MM.1S (cell line): ENCODE measurements at places on chromosomes 4 and X.

- peak; percentile 55 for DNase-seq
Observed at GRCh38 chrX:51459125-51459524, 37.3 kb downstream of the NUDT11 start.

DNA sequence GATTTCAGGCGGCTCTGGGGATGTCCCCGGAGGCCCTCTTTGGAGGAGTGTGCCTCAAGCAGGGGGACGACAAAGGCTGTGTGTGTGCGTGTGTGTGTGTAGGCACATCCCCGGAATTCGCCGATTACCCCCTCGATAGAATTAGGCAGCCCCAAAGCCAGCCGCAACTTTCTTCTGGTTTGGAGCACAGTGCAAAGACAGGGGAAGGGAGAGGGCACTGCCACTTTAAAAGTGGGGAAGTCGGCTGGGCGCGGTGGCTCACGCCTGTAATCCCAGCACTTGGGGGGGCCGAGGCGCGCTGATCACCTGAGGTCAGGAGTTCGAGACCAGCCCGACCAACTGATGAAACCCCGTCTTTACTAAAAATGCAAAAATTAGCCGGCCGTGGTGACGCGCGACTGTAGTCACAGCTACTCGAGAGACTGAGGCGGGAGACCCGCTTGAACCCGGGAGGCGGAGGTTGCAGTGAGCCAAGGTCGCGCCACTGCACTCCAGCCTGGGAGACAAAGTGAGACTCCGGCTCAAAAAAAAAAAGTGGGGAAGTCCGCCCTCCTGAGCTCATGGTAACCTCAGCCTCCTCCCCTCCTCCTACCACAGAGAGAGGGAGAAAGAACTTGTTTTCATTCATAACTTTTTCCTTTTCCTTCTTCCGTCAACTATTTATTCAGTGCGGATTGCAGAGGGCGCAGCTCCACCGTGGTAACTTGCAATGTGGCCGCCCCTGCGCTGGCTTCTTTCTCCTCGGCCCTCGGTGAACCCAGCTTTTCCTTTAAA, 2.4 kb downstream of the SPRY1 start:
- DNase-seq: peak; percentile 66

GRCh38 chr4:150382028-150382427, 199.9 kb upstream of the MAB21L2 start:
- DNase-seq: no peak

DNA sequence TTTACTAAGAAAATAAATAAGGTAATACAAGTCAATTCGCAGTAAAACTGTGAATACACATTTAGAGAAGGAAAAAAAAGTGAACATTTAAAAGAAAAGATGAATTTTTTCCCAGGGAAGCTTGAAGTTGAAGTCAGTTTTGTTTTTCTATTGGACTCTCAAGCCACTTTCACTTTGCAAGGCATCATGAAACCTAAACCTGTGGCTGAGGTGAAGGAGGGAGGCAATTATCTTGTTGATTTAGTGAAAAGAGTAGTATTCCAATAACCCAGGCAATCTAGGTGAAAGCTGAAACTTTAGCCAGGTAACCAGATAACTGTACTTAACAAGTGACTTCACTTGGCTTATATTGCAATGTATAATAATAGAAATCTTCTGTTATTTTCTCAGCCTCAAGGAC, 138.6 kb downstream of the HDX start:
- DNase-seq: peak; percentile 41

GRCh38 chrX:103535206-103535605, 15.9 kb upstream of the RAB40A start:
- DNase-seq: no peak

GRCh38 chr4:48131736-48132135, 2.3 kb downstream of the TXK start:
- no peak for DNase-seq

DNA sequence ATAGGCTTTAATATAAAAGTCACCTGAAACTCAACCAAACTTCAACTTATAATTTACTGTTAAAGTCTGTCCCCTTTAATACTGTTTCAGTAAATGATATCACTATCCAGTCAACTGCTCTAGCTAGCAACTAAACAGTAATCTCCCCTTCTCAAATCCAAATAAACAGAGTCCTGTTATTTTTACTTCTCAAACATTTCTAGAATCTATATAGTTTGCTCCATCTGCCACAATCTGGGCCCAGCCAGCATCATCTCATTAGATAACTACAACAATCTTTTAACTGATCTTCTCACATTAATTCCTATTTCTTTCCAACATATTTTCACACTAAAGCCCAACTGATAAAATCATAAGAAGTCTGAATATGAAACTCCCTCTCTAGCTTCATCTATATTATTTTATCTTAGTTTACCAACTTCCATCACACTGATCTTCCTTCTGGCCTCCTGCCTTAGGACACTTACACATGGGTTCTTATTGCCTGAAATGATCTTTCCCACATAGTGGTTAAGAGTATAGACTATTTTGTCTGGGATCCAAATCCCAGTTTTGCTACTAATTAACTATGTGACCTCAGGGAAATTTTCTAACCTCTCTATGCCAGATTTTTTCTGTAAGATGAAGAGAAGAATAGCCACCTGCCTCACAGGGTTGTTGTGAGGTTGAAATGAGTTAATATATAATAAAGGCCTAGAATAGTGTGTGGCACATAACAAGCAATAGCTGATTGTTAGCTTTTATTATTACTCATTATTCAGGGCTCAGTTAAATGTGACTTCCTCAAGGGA, 18.6 kb downstream of the TBCK start:
- DNase-seq: no peak

DNA sequence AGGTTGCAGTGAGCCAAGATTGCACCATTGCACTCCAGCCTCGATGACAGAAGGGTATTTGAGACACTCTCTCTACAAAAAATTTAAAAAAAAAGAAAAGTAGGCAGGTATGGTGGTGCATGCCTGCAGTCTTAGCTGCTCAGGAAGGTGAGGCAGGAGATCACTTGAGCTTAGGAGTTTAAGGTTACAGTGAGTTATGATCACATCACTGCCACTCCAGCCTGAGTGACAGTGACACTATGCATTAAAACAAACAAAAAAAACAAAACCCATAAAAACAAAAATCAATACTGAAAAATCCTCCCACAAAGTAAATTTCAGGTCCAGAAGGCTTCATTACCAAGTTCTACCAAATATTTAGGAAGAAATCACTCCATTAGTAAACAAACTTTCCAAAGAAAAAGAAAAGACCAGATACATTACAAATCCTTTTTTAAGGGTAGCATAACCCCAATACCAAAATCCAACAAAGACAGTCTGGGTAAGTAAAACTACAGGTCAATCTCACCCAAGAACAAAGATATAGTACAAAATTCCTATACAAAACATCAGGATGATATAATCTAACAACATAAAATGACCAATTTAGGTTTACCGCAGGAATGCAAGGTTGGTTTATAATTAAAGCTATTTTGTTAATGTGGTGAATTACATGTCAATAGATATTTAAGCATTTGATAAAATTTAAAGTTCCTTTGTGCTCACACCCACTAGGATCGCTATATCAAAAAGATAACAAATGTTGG, 11.7 kb downstream of the NELFA start:
- DNase-seq: no peak

DNA sequence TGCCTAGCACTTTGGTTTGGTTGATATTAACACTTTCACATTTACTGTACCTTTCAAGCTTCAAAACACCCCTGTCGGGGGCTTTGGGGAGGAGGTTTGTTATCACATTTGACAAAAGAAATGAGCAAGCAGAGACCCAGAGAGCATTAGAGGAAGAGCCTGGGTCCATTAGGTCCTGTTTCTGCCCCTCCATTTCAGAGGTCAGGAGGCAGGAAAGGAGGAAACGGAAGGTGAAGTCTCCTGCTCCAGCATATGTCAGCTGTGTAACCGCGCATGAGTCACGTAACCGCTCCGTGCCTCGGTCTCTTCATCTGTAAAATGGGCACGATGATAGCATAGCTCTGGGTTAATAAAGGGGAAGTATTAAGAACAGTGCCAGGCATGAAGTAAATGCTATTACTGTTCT, 201.9 kb upstream of the BCOR start:
- no peak for DNase-seq

GRCh38 chrX:404656-405055, 17.9 kb upstream of the PPP2R3B start:
- DNase-seq: no peak

DNA sequence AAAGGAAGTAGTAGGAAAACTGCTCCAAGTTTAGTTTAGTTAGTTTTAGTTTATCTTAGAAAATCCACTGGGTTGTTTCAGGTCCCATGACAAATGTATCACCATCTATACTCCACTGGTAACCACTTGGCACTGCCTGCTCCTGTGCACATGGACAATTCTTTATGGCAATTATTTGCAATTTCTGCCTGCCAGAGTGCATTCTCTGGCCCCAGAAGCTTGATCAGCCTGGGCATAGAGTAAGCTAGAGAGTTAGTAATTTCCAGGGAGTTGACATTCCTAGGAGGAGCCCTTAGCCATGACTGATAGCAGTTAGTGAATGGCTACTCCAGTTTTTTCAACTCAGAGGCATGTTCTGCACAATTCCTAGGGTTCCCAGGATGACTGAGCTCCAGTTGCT, 203.2 kb upstream of the FGF13 start:
- DNase-seq: no peak

DNA sequence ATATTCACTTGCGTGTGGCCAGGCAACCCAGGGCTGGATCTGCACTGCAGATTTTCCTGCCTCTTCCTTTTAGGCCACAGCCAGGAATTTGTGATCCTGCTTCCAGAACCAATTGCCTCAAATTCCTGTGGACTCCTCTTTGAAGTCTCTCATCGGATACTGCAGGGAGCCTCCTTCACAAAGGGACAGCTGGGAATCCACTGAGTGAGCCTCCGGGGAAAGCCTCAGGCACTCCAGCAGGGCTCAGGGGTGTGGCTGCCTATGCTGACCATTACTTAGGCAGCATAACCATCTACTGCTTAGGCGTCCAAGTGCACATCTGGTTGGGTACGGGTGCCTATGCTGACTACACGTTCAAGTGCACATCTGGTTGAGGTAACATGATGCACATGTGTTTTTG, 321.5 kb downstream of the NLGN4X start:
- DNase-seq: no peak

- no peak for DNase-seq
Observed at GRCh38 chrX:117834076-117834475, 282.5 kb downstream of the KLHL13 start.

DNA sequence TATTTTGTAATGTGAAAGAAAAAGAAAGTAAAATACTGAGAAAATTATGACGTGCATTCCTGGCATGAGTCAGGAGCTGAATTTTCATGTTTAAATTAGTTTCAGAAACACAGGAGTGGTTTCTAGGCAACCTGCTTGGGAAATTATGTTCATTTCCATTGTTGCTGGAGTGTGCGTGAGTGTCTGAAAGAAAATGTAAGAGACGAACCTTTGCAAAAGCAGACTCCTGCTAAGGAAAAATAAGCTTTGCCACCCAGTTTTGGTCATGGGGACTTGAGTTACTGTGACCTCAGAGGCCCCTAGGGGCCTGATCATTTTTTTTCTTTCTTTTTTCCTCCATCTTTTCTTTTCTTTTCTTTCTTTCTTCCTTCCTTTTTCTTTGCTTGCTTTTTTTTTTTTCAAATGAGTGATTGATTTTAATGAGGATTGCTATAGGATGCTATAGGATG, 18.8 kb upstream of the CHRNA9 start:
- DNase-seq: peak; percentile 11

- DNase-seq: peak; percentile 34
Observed at GRCh38 chr4:31089815-31090214, 369.6 kb downstream of the PCDH7 start.

GRCh38 chr4:86060341-86060740, 299.5 kb downstream of the MAPK10 start:
- no peak for DNase-seq

- no peak for DNase-seq
Observed at GRCh38 chr4:102350634-102351033, 5.4 kb upstream of the SLC39A8 start.

DNA sequence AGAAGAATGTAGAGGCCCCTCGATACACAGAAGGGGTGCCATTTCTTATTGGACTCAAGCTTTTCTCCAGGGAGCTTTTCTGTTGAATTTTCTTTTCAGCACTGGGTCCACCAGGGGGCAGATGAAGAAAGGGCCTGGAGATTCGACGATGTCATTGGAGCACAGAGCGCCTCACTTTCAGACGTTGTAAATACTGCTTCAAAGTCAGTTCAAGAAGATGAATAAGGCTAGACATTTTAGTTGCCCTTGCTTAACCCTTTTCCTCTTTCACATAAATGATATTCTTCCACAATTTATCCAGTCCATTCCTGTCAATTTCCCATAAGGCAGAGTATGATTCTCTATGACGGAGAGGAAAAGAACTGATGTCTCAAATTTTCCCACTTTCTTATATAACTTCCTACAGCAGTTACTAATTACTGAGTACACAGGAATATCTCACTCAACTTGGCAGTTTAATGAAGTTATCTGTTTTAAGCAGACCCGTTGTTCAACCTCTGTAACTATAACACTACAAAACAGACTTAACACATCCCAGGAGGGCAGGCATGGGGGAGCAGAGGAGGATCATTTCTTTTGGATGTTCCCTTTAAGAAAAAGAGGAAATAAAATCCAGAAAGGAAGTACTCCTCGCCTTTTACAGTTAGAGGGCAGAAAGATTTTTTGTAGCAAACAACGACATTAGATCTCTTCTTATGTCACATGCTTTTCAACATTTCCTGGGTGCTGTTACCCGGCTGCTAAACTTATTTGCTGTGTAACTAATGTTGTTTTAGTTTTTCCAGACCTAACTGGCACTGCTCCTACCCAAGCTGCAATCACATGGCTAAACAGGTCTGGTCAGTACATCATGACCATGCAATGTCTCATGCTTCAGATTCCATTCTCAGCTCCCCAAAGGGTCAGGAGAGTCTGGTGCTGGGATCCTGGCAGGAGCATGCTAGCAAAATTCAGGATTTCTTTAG, 12.2 kb upstream of the CENPU start:
- peak; percentile 83 for DNase-seq

DNA sequence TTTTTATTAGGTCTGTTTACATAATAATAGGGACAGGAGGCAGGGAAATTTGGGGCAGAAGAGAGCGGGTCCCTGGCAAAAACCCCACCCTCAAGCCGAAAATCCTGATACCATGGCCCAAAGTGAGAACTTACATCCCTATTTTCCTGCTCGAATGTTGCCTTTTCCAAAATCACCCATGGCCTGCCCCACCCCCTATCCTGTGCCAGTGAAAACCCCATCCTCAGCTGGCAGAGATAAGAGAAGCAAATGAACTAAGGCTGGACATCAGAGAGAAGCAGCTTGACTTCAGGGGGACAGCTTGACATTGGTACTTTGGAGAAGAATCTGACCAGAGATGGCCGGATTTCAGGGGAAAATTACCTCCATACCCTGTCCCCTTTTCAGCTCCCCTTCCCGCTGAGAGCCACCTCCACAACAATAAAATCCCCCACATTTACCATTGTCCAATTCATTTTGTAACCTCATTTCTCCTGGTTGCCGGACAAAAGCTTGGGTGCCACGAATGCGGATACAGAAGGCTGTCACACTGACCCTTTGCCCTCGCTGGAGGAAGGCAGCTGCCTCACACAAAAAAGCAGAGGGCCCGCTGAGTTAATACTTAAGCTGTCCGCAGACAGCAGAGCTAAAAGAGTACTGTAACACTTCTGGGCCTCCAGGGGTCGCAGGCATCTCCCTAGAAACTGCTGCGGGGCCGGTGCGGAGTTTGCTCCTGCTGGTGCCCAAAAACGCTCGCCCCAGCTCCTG, 196.2 kb downstream of the SNCA start:
- DNase-seq: peak; percentile 39

- no peak for DNase-seq
Observed at GRCh38 chr4:72951147-72951546, 118.4 kb downstream of the COX18 start.

GRCh38 chr4:129804461-129804981, 708.6 kb downstream of the C4orf33 start:
- DNase-seq: no peak
